Common myeloid progenitor, CD34-positive (primary cell): ENCODE measurements at places on chromosomes 12 and 14.

DNA sequence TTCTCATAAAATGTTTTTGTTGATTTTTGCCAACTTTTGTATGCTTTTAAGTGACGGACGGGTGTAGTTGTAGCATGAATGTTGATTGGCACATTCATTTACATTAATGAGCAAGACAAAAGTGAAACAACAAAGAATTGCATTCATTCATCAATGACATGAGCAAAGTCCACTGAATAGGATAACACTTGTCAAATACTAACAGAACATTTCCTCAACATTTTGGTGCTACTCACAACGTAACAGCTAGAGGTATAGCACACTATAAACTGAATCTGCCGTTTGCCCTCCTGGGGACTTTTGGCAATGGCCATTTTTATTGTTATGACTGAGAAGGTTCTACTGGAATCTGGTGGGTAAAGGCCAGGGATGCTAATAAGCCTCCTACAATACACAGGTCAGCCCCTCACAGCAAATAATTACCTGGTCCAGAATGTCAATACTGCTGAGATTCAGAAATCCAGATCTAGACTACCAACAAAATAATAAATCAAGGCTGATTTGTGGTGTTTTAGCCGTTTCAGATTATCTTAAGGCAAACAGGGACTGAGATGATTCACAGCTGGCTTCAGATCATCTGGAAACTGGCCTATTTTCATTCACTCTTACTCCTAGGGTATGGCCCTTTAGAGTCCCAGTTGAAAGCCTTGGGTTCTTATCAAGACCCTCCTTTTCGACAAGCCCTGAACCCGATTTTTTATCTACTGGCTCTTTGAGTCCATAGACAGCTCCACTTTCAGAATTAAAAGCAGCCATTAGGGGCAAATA, 22.5 kb upstream of the CDKN3 start:
- no peak for DNase-seq

DNA sequence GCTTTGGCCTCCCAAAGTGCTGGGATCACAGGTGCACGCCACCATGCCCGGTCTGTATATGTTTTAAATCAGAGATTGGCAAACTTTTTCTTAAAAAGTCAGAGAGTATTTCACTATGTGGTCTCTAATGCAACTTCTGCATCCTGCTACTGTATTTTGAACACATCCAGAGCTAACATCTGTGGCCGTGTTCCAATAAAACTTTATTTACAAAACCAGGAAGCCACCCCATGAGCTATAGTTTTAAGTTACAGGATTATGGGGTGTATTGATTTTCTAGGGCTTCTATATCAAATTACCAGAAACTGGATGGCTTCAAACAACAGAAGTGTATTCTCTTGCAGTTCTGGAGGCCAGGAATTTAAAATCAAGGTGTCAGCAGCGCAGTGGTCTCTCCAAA, 5.3 kb upstream of the RBM19 start:
- no peak for DNase-seq

- no peak for DNase-seq
Observed at GRCh38 chr12:58309806-58310205, 368.4 kb downstream of the ATP23 start.

DNA sequence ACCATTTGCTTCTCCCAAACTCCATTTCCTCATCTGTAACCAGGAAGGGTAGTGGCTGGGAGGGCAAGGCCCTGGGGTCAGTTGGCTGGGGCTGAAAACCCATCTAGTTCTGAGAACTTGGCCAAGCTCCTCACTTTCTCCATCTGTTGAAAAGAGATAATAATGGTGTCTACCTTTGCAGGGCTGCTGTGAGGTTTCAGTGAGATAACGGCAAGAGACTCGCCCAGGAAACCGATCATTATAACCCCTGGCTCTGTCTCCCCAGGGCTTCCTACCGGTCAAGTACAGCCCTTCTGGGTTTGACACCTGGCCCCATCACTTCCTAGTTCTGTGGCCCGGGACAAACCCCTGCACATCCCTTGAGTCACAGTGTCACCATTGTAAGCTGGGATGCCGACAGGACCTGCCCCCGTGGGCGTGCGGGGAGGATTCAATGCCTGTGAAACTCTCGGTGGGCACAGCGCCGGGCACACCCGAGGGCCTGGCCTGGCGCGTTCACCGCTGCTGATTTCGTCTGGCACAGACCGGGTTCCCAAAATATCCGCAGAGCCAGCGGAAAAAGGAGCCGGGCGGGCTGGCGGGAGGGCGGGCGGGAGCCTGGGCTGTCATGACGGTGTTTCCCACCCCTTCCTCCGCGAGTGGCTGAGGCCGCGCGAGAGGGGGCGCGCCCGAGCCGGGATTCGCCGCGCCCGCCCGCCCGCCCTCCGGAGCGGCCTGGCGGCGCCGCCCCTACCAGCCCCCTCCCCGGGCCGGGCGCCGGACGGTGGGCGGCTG, 4.4 kb downstream of the KMT5A start:
- DNase-seq, result peak; percentile 70

DNA sequence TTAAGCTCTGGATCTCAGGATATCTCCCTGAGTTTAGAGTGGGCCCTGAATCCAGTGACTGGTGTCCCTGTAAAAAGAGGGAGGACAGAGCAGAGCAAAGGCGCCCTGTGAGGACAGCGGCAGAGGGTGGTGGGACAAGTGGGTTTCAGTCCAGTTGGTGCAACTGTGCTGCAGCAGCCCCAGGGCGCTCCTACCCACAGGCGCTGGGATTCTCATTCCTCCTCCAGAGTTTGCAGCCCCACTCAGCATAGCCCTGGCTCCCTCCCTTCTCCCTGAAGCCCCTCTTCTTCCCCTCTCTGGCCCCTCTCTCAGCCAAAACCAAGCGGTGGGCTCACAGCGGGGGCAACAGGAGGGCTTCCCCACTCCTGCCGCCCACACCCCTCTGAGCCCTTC, 1.6 kb downstream of the TMEM179 start:
- no peak for DNase-seq

- DNase-seq, result no peak
Observed at GRCh38 chr12:131984334-131984733, 34.6 kb downstream of the EP400 start.

DNA sequence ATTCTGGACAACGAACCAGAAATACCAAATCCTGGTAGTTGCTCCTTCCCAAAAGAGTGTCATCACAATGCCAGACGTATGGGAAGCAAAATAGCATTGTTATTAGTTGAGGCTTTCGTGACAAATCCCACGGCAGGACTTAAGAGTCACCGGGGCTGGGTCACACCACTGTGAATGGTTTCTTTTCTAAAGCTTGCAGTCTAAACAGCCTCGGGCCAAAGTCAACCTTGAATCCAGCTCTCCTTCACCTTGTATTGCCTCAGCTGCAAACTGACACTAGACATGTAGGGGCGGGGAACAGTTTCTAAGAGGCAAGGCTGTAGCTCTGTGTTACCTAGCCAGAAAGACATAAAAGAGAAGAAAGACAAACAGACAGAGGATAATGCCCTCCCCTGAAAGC, 734.8 kb downstream of the MED13L start:
- no peak for DNase-seq
